ENCODE measurements at places on chromosomes 5 and 9.
A peak's percentile ranks its signal among the peaks of the same experiment; 100 is the strongest.

DNA sequence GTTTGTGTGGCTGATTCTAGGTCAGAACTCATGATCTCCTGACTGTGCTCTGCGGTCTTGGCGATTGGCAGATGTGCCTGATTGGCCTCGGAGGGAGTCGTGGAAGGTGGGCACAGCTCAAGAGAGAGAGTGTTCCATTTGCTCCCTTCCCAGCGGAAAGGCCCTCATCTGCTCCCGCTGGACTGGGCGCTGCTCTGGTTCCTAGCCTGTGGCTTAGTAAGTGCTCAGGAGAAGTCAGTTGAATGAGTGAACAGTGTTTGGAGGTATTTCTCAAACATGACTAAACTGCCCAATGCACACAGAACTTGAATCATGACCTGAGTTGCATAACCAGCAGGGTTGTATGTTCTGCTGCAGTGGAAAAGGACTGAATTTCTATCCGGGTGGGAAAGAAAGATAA, 120.2 kb upstream of the PITX1 start:
- no peak for DNase-seq

GRCh38 chr9:122151267-122151828, 8.2 kb downstream of the NDUFA8 start:
- no peak for DNase-seq

- DNase-seq = no peak
Measured at GRCh38 chr5:137269274-137269673, 229.9 kb downstream of the SPOCK1 start.

DNA sequence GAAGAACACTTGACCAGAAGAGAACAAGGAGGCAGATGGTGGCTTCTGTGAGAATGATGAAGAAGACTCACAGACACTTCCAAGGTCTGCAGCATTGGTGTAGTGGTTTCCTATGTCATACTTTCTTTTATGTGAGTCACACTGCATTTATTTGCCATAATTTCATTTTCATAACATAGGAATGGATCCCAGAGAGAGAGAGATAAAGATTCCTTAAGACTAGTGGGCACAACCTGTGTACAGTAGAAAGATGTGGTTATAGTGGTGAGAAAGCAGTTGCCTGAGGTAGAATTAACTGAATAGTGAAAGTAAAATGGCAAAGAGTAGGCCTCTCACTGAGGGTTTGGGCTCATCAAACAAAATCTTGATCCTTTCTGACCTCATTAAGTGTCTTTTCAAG, 7.6 kb upstream of the CCDC152 start:
- DNase-seq = no peak

DNA sequence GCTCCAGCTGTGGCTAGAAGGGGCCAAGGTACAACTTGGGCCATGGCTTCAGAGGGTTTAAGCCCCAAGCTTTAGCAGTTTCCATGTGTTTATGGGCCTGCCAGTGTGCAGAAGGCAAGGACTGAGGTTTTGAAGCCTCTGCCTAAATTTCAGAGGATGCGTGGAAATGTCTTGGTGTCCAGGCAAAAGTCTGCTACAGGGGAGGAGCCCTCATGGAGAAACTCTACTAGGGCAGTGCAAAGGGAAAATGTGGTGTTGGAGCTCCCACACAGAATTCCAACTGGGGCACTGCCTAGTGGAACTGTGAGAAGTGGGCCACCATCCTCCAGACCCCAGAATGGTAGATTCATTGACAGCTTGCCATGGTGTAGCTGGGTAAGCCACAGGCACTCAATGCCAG, 527.2 kb upstream of the RORB start:
- DNase-seq = no peak

- no peak for DNase-seq
Measured at GRCh38 chr9:133332381-133332730, 3.6 kb downstream of the SURF6 start.

DNA sequence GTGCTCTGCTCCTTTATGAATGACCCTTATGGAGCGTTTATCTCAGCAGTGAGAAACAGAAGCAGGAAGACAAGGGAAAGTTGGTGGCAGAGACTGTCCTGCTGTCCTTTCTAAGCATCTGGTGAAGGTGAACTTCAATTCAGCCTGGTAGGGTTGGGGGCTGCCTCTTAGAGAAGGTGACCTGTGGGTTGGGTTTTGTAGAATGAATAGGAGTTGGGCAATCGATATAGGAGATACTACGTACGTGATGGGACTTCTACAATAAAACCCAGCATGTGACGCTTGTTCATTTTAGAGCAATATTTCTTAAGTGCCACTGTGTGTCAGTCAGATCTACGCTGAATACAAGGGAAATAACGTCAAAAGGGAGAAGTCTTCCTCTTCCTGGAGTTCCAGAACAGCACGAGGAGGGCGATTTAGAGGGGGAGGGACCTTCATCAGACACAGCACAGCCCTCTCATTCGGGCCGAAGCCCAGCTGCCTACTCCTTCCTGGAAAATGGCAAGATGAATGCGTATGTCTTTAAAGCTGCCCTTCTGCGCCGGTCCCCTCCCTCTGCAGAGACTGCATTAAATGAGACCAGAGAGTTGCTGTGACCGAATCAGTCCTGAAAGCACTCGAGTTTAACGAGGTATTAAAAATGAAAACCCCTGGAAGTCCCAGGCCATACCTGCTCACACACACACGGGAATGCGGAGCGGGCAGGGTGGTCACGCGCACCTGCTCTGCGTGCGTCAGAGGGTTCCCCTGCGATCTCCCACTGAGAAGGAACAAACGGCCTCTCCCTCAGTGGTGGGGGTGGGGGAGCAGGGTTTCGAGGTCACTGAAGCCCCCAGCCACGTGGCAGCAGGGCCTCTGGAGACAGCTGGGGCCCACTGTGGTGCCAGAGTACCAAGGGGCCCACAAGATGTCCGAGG, 85.3 kb upstream of the SARDH start:
- DNase-seq = no peak

- no peak for DNase-seq
Measured at GRCh38 chr9:114169029-114169951, 14.0 kb downstream of the COL27A1 start.

GRCh38 chr5:10548418-10549122, 15.3 kb upstream of the ANKRD33B start:
- DNase-seq = no peak

- no peak for DNase-seq
Measured at GRCh38 chr5:2482778-2483177, 268.7 kb downstream of the IRX2 start.

DNA sequence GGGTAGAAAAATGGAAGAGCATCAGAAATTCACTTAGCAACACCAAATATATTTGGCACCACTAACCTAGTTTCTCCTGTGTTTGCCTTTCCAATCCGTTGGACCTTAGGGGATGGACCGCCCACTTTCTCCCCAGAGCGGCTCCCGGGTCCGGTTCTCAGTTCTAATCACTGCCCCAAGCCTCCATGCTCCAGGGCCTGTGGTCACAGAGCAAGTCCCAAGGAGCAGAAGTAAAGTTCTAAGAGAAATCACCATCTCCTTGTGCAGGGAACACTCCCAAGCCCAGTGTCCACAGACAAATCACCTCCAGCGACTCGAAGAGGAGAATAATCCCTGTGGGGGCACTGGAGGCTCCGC, 728 bp upstream of the SLC1A1 start:
- DNase-seq = peak; percentile 18

DNA sequence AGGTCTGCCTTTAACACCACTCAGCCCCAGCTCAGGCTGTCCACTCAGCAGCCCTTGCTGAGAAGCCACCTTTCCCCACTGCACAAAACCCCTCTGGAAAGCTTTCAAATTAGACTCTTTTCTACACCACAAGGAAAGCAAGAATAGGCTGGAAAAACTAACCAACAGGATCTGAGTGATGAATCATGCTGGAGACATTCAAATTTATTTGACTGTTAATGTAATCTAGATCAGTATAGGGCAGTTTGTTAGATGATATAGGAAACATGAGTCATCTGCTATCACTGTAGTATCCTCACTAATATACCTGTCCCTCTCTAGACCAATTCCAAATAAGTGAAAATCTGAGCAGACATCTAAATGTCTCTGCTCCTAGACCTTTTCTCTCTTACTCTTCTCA, 127.8 kb upstream of the PAM start:
- DNase-seq = no peak

DNA sequence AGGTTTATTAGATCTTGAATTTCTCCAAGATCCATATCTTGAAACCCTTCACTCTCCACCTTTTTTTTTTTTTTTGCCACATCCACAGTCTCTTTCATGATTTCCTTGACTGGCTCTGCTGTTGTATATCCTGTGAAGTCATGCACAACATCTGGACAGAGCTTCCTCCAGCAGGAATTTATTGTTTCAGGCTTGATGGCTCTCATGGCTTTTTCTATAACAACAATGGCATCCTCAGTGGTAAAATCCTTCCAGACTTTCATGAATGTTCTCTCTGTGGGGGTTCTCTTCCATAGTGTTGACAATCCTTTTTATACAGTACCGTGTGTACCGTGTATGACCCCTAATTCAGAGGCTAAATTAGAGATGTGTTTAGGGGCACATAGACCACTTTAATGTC, 24.0 kb downstream of the RANBP17 start:
- DNase-seq = no peak

- no peak for DNase-seq
Measured at GRCh38 chr9:19630760-19631159, 158.1 kb downstream of the SLC24A2 start.

- DNase-seq = no peak
Measured at GRCh38 chr9:101689039-101689438, 49.4 kb downstream of the GRIN3A start.

DNA sequence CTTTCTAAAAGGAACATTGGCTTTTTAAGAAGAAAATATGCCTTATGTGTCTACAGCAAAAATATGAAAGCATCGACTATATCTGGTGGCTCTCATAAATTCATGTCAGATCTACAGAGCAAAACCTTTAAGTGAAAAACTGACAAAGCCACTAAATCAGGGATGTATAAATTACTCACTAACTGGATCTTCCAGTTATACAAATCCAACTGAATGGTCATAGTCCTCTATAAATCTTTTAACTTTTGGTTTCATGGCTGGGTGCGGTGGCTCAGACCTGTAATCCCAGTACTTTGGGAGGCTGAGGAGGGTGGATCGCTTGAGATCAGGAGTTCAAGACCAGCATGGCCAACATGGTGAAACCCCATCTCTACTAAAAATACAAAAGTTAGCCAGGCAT, 29.2 kb upstream of the GZMA start:
- DNase-seq = no peak

DNA sequence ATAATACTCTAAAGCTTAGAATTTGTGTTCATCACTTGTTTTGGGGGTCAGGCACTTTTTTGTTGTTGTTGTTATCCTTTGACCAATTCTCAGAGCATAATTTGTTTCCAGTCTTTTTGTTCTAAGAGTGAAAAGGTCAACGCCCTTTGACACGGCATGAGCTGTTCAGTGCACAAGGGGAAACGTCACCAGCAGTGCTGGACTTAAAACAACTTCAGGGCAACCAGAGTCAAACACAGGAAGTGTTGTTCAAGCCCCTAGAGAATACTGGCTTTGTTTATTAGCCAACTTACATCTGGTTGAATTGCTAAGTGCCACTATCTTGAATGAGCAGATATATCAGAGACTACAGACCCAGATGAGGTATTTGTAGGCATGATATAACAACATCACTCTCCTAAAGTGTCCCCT, 368.9 kb downstream of the TMEM161B start:
- no peak for DNase-seq

DNA sequence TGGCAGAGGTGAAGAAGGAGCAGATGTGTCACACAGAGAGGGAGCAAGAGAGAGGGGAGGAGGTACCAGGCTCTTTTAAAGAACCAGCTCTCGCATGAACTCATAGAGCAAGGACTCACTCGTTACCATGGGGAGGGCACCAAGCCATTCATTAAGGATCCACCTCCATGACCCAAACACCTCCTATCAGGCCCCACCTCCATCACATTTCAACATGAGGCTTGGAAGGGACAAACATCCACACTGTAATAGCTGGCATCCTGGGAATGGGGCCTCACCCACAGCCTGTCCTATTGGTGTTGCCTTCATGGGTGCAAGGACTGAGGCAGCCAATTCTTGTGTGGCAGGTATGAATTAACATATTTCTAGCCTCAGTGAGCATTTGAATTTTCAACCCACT, 11.6 kb upstream of the TNFAIP8 start:
- no peak for DNase-seq

GRCh38 chr5:127885176-127885575, 182.0 kb downstream of the CCDC192 start:
- DNase-seq = no peak

GRCh38 chr9:83582029-83582428, 40.9 kb upstream of the IDNK start:
- DNase-seq = no peak

- no peak for DNase-seq
Measured at GRCh38 chr5:175697846-175698245, 40.0 kb downstream of the HRH2 start.

DNA sequence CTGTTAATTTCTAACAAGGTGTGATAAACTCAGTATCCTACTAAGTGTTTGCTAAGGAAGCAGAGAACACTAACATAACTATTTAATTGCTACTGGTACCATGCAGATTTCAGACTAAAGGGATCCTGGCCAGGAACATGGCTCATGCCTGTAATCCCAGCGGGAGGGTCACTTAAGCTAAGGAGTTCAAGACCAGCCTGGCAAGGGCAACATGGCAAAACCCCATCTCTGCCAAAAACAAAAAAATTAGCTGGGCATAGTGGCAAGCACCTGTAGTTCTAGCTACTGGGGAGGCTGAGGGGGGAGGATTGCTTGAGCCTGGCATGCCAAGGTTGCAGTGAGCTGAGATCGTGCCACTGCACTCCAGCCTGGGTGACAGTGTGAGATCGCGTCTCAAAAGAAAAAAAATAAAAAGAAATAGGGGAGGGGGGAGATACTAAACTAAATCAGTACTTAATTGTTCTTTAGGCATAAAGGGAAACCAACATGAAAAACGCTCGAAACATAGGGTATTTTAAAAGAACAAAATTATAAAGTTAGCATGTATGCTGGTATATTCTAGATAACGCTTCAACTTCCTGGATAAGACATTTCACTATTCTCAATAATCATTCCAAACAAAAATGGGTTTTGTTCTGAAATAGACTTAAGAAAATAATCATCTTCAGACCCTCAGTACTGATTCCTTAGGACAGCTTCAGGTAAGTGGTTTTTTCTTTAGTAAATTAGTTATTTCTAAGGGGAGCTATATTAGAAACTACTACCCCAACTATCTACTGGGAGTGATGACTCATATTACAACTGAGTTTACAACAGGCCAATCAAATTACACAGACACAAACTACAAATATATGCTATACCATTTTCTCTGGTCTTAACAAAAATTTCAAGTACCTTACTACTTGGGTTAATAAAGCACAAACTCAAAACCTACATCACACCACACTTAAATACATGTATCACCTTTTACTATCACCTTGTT, 3.5 kb downstream of the PANK3 start:
- no peak for DNase-seq

- peak; percentile 29 for DNase-seq
Measured at GRCh38 chr5:156815988-156816599, 34.0 kb upstream of the PPP1R2B start.

GRCh38 chr9:32677931-32678330, 42.5 kb upstream of the TAF1L start:
- no peak for DNase-seq

GRCh38 chr9:69645488-69645887, 26.7 kb downstream of the APBA1 start:
- no peak for DNase-seq
